ENCODE measurements at places on chromosomes 2 and 18.

DNA sequence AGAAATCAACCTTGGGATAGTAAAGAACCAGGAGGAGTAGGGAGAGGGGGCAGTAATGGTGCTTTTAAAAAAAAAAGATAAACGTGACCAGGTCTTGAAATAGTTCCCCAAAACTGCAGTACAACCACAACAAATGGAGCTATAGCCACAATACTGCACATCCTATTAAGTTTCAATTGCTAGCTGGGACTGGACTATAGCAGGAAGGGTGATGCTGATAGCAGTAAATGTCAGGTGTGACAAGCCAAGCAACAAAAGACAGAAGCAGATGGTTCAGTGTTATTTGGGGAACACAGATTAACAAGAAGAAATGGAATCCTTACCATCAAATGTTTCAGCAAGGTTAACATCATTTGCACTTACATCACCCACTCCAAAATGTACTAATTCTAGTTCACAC is 10.1 kb downstream of the RPS27A start:
- DNase-seq: no peak

- DNase-seq: no peak
Measured at GRCh38 chr18:11425211-11425610, 184.2 kb upstream of the SLC35G4 start.

DNA sequence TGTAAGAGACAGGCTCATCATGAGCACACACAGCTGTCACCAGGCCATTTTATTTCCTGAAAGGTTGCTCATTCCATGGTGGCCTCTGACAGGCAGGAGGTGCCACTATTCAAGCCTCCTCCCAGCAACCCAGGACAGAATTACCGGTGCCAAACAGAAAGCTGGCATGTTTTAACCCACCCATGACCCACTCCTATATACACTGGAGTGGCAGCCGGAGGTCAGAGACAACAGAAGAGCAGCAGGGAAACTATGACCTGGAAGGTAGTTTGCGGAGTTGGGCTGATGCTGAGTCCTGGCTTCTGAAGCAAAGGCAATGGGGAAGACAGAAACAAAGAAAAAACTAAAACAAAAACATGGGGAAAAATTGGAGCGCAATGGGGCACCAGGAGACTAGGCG is 2.3 kb downstream of the RFTN2 start:
- DNase-seq: no peak

DNA sequence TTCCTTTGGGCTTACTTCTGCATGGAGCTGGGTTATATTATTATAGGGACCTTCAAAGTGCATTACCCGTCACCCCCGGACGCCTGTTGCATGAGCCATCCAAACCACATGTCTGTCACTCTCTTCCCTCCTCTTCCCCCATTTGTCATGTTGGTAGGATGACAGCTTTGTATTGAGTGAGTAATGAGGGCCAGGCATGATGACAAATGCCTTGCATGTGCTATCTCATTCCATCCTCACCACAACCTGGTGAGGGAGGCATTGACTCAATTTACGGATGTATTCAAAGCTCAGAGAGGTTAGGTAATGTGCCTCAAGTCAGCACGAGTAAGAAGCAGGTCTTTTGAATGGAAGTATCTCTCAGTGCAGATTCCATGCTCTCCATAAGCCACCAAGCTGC is 510.5 kb upstream of the TNP1 start:
- peak; percentile 65 for DNase-seq

DNA sequence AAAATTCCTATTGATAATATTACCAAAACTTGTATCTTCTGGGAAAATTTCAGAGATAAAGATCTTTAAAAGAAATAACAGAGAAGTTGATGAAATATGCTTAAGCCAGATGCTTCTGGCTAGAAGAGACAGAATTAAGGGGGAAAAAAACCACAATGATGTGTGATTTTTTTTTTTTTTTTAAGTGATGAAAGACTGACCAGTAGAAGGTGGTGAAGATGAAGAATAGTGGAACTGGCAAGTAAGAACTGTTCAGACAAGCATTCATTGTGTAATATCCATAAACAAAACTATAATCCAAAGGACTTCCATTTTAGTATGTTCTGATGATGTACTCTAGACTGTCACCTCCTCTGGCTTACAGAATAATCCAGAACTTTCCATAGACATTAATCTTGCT is 89.8 kb downstream of the INO80D start:
- DNase-seq: no peak

DNA sequence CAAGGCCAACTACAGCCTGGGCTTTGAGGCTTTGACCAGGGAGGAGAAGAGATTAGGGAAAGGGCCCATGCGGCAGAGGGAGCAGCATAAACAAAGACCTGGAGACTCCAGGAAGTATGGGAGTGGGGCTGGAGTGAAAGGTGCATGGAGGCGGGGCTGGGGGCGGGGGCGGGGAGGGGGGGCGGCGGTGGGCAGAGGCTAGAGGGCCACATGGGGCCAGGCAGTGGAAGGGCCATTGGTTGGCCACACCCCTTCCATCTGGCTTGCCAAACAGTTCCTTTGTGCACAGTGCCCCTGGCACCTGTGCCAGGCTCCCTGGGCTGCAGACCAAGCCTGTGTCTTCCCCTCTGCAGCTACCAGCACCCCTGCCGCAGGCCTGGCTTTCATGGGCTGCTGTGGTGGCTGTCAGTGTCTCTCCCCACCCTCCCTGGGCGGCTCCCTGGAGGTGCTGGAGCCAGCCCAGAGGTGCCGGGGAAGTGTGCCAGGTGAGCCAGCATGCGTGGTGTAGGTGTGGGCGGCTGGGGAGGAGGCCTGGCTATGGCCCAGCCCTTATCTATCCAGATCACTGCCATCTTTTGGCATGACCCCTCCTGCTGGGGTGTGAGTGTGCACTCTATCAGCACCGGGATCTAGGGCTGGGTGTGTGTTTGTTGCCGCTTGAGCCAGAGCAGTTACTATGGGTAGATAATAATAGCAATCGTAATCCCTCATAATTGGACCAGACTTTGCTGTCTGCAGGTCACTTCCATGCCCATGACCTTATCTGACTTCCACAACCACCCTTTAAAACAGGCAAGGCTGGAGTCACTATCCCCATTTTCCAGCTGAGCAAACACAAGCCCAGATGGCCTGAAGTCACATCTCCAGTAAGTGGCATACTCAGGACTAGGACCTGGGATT is 30.5 kb downstream of the DNMT3A start:
- DNase-seq: no peak

DNA sequence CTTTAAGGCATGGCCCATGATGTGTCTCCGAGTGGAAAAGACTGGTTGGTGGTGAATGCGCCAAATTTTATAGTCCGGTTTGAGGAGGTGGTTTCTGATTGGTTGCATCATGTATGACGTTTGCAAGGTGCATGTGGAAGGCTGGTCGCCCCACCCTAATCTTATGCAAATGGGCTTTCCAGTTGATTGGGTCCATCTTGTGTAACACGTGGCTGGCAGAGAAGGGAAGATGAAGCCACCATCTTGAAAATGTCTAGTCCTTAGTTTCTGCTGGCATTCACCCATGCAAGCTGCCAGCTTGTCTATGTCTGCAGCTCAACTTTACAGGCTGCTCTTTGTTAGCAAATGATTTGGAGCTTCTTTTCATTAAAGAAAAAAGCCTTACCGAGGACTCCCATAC is 132.2 kb downstream of the PIK3C3 start:
- DNase-seq: no peak

GRCh38 chr2:142973160-142973821 is 95.8 kb downstream of the KYNU start:
- DNase-seq: no peak

GRCh38 chr2:217950401-217950871 is 52.4 kb downstream of the TNS1 start:
- no peak for DNase-seq

GRCh38 chr2:150476286-150476685 is 11.2 kb downstream of the RND3 start:
- DNase-seq: no peak

DNA sequence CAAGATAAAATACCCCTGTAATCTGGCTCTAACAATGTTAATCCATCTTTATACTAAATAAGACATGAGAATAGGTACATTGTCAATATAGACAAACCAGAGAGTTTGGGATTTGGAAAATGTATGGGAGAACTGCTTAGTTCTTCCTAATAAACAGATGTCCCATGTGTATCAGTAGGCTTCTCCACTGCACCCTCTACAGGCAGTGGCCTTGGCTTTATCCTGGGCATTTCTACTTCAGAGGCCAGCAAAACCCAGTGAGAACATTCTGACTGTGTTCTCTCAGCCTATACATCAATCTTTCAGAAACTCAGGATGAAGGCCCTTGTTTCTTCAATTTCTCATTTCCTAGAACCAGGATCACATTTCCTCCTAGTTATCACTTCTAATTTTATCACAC is 1167.5 kb upstream of the ACVR2A start:
- no peak for DNase-seq

- DNase-seq: no peak
Measured at GRCh38 chr2:128139624-128140023, 48.6 kb downstream of the UGGT1 start.

DNA sequence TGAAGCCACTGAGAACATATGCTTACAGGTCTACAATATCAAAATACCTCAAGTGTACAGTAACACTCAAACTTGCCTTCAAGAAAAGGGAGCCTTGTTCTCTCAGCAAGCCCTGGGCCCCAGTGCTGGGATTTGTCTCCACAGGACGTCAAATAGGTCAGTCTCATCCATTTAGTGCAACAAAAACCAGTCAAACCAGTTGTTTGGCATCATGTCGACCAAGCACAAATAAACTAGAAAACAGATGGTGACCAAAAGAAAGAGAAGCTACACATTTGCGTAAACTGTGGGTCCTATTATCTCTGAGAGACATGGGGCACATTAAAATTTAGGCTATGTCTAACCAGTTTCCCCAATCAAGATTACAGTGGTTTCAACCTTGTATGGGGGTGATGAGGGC is 182.6 kb upstream of the PKDCC start:
- no peak for DNase-seq

All from Caki2 (cell line).